ENCODE measurements at places on chromosomes 4 and X.
A peak's percentile ranks its signal among the peaks of the same experiment; 100 is the strongest.

- DNase-seq = no peak
Observed at GRCh38 chrX:48737940-48738339, 23.6 kb upstream of the GLOD5 start.

DNA sequence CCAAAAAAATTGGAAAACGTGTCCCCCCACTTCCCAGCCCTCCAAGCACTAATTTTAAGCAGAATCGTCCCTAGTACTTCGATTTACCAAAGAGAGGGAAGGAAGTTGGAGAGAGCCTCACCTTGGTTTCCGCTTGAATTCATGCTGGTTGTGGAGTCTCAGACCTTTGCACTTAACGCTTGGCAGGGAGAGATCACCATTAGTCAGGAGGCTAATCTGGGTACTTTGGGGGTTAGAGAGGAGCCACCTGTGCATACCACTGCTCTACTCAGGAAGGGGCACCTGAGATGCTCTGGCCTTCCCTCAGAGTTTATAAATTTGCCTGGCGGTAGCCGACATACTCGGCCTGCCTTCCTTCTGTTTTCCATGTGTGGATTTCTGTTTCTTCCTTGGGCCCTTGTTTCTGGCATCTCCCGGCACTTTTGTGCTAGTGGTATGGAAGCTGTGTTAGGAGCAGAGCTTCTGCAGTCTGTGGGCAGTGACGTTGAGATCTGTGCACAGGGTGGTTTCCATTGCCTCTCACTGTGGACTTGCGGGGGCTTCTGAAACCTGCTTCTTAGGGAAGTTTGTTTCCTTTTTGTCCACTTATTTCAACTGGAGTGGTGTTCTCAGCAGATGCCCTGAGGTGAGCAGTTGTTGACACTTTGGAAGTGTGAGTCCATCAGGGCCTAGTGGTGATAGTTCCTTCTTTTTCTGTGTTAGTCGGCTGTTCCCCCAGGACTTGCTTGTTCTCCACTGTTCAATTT, 104.2 kb downstream of the TMEM131L start:
- DNase-seq = no peak

GRCh38 chr4:26183017-26183416, 137.8 kb upstream of the RBPJ start:
- DNase-seq = no peak

DNA sequence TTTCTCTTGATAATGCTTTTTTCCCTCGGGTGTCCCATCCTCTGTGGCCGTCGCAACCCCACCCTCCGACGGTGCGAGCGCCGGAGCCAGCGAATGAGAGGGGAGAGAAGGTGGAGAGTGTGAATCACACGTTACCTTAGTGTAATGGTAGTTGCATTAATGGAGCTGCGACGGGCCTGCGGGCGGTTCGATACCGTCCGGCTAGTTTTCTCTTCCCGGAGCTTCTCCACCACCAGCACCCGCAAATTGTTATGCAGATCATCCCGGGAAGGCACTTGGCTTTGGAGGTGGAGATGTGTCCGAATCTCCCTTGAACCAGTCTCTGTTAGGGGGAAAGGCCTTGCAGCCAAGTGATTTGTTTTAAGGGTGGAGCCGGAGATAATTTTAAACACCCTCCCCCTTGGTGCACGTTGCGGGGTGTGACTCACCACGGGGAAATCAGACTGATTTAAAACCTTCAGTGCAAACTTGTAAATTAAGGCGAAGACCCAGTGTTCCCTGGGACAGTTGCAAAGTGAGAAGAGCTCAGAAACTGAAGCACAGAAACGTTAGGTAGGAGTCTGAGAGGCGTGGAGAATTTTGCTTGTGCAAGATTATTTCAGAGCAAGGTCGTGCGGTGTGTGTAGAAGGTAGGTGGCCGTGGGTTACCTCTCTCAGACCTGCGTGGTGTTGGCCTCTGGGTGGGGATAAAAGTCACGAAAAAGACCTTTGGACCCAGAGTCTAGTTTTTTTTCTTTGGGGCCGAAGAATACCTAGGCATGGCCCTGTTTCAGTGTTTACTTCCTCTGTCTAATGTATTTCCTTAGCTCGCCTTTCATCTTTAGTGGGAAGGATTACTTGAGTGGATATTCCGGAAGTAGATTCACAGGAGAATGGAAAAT, 1.3 kb downstream of the AFF1 start:
- DNase-seq = peak; percentile 52

DNA sequence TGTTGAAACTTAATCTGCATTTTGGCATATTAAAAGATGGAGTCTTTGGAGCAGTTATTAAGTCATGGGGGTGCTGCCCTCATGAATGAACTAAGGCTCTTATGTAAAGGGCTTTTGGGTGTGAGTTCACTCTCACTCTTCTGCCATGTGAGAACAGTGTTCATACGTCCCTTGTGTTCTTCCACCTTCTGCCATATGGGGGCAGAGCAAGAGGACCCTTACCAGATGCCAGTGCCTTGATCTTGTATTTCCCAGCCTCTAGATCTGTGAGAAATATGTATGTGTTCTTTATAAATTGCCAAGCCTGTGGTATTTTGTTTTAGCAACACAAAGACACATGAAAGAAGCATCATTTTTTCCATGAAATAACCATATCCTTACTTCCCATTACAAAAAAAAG, 213.9 kb downstream of the SPOCK3 start:
- DNase-seq = no peak

All from testis (tissue), 5 donors.